ENCODE measurements at places on chromosomes 3 and 15.
A peak's percentile ranks its signal among the peaks of the same experiment; 100 is the strongest.

DNA sequence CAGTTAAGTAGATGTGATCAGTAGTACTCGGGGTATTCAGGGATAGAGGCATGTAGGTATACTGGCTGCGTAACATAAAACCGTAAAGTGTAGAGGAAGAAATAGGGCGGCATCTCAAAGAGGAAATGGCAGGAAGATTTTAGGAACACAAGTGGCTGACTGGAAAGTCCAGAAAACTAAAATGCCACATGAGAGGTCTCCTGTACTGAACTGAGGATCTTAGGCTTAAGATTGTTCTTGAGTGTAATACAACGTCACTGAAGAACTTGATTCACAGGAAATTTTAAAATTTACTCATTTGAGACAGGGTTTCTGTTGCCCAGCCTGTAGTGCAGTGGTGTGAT lies 2.3 kb upstream of the LMLN start:
- no peak for DNase-seq

GRCh38 chr15:22942306-22942855 lies 37.8 kb downstream of the CYFIP1 start:
- no peak for DNase-seq

DNA sequence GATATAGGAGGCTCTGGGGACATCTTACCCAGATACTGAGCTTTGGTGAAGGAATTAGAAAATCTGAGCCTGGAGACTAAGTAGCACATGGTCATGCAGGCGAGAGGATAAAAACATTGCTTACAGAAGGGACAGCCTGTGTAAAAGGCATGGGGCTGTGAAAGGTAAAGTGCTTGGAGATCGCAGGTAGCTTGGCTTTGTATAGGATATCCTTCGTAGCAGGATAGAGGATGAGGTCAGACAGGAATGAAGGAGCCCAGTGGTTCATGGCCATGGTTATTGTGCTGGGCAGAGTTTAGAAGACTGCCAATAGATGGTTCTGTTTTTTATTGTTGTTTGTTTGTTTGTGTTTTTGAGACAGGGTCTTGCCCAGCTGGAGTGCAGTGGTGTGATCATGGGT lies 82.5 kb downstream of the SLMAP start:
- DNase-seq = no peak

GRCh38 chr3:196559826-196560225 lies 8.5 kb downstream of the WDR53 start:
- no peak for DNase-seq

GRCh38 chr3:146218880-146219866 lies 31.7 kb downstream of the PLSCR4 start:
- no peak for DNase-seq

GRCh38 chr3:12859840-12860239 lies 18.5 kb upstream of the RPL32 start:
- DNase-seq = no peak

- DNase-seq = no peak
Measured at GRCh38 chr3:70822669-70823068, 510.2 kb upstream of the MDFIC2 start.

DNA sequence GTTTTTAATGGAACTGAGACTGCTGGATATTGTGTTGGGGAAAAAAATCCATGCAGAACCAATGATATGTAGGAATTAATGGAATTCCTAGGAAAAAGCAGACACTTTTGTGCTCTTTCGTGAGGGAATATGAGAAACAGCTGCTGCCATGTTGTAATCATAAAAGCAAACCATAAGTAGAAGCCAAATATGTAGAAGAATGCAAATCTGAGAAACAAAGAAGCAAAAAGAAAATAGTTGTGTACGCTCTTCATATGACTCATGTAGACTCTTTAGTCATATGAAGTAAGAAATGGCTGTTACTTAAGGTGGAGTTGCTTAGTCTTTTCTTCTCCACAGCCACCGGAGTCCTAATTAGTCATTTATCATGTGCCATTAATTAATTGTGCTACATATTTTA lies 298.6 kb upstream of the ZNF717 start:
- no peak for DNase-seq

DNA sequence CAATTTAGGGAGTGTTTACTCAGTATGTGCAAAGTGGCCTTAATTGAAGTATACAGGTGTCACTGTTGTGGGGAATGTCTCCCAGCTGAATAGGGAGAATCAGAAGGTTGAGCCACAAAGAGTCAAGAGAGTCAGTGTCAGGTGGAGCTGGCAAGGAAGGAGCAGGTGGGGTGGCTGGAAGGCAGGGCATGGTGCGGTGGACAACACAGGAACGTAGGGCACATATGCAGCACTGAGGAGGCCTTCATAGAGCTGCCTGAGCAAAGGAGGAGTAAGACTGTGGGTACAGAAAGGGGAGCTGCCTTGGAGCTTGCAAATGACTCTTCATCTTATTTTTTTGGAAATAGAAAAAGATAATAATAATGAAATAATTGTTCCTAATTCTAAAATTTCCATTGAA lies 20.0 kb downstream of the ARHGEF3 start:
- no peak for DNase-seq

DNA sequence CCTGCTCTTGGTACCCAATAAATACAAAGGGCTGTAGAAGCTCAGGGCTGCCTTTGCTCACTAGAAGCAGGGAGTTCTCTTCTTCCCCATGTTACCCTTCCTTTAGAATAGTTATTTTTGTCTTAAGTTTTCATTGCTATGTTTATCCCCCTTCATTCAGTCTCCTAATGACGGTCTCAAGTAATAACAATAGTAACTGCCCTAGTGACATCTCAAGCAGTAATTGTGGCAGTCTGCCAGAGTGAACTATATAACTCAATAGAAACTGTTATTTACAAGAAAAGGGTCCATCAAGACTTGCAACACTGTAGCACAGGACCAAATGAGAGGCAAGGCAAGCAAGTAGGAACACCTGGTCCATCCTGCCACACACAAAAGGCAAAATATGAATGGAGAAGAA lies 32.5 kb upstream of the SIN3A start:
- no peak for DNase-seq

DNA sequence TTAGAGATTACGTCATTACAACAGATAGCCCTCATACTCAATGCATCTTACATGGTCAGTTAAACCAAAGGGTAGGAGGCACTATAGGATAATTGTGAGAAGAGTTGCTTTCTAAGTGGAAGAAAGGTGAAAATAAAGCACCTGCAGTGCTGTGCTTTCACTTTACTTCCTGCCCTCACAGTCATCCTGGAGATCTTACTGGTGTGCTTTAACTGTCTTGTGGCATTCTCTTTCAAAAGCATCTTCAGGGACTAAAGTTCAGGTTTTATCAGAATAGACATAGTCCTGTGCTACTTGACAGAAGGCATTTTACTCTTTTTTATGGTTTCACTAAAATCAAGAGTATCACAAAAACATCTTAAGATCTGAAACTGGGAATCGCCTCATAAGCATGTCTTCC lies 286.6 kb downstream of the ZBTB20 start:
- no peak for DNase-seq

DNA sequence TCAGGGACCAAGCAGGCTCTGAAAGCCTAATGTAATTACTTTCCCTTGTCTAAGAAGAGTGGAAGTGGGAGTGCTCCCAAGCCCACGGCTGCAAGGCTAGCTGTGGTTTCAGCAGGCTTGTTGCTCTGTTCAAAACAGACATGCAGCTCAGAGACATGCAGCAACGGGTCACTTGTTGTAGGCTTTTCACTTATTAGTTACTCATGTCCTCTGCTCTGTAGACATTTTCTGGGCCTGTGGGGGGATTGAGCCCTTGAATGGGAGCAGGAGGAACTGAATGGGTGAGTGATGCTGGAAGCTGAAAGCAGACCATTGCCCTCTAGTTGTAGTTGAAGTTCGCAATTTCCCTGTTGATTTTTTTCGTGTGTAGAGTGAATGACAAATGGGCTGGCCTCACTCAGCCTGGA lies 261.9 kb upstream of the NR2E3 start:
- DNase-seq = no peak

DNA sequence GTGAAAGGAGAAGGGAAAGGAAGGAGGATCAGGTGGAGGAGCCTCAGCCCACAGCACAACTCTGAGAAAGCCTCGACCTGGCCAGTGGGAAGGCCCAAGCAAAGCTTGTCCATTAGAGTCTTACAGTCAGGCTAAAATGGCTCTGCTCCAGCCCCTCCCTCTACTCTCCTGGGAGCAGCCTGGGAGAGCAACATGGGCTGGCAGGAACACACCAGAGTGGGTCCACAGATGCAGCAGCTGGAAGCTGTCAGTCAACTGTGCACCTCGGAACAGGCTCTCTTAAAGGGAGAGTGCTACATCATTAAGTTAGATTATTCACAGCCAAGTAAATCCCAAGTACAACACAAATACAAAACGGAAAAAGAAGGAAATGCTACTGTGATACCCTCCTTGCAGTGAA lies 98.0 kb upstream of the LIMD1 start:
- DNase-seq = no peak

DNA sequence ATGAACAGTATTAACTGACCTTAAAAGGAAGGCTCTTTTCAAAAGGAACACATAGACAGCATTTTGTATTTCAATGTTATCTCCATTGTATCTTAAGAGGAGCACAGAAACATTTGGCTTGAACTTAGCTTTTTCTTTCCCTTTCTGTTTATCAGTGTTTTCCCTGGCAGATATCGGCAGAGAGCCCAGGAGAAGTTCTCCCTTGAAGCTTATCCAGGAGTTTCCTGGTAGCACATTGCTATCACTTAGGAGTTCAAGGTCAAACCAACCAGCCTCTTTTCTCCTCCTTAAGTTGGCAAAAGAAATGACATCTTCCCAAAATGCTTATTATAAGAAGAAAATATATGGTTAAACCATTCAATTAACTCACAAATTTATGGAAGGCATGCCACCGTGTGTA lies 344.6 kb upstream of the UBE2E2 start:
- DNase-seq = no peak

GRCh38 chr3:169072494-169072893 lies 591.0 kb downstream of the MECOM start:
- no peak for DNase-seq

DNA sequence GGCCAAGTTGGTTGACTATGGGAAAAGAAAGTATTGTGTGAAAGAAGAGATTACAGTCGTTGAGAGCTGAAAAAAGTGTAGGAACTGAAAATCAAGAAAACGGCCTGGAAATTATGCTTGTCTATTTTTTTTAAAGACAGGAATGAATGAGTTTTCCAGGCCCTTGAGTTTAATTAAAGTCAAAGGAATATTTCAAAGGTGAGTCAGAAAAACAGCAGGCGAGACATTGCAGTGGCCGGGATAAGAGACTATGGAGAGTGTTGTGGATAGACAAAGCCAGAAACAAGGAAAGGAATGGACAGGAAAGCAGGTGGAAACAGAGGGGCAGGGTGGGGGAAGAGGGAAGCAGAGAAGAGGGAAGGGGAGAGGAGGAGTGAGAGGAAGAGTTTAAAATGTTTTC lies 275.1 kb upstream of the LRTM1 start:
- DNase-seq = no peak

DNA sequence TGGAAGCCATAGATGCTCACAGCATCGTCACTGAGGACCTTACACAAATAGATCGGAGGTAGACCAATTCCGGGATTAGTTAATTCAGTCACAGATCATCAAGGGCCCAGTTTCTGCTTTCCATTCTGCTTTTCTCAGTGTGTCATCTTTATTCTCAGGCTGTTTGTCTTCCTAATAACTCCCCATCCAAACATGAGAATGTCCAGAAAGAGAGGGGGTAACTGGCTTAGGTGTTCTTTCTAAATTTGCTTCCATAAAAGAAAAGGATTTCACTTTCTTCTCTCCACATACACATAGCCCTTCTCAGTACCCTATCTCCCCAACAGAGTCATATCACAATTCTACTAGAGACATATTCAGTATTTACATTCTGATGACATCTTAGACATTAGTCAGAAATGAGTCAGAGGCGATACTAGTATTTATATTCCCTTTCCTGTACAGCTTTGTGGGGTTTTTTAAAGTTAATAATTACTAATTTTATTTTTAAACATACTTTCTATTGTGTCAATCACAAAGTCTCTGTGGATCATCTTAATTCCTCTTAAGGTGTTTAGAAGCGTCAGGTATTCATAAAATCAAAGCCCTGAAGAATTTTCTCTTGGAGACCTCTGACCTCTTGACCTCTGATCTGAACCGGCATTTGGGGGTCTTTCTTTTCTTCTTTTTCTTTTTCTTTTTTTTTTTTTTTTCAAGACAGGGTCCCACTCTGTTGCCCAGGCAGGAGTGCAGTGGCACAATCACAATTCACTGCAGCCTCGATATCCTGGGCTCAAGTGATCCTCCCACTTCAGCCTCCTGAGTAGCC lies 24.3 kb upstream of the IL12A start:
- peak; percentile 67 for DNase-seq

DNA sequence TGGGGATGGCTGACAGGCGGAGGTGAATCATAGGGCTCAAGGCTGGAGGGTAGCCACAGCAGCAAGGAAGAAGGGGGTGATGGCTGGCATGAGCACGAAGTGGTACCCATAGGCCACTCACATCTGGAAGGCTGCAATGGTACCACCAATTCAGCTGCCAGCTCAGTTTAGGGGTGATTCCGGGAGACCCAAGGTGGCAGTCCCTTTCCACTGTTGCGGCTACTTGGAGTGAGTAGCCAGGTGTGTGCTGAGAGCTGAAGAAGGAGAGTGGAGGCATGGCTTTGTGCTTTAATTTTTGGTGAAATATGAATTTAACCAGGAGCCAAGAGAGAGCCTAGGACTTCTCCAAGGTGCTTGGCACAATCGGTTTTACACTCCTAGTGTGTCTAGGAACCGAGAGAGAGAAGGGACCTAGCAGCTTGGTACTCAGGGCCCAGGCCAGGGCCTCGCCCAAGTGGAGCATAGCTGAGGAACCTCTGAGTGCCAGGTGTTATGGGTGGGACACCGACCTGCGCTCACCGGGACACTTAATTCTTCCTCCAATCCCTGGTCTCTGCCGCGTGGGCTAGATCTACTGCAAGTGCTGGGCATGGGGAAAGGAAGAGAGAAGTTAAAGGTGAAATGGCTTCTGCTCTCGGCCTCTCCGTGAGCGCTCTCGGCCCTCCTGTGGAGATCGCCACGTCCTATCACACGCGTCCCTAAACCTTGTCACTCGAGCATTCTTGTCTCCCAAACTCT lies 32.2 kb upstream of the POLG start:
- no peak for DNase-seq

DNA sequence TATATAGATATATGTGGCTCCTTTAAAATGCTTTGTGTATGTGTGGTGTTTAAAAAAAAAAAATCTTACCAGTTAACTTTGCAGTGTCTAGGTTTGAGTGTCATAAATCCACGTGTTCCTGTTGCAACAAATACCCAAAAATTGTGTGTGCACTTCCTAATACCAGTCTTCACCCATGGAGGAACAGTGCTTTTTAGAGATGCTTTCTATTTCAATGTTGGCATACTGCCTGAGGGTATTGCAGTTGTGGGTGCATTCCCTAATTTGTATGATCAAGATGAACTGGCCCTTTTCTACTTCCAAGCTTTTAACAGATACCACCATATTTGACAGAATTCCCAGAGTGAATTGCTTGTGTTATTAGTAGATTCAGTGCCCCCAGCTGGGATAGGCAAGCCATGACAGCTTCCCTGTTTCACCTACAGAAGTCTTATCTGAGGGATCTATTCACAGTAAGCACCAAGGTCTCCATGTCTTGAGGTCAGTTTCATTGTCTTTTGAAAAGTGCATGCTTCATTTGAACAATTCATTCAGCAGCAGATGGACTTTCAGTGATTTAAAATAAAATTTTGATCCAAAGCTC lies 68.9 kb upstream of the GOLGA6B start:
- DNase-seq = no peak

GRCh38 chr3:72176537-72177041 lies 391.6 kb upstream of the PROK2 start:
- peak; percentile 62 for DNase-seq
